ENCODE measurements at places on chromosomes 5 and 9.

DNA sequence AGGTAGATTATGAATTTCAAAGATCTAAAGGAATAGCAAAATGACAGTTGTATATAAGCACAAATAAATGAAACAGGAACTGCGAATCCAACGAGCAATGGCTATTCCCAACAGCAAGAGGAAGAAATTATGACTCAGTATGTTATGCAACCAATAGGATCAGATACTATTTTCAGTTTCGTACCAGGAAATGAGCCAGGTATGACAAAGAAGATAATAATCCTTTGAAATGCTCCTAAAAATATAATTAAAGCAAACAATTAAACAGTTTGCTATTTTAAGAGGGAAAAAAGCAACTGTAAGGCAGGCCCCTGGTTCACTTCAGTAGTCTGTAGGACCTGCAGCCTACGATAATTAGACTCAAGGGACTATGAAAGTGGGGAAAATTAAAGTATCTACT, 58.9 kb downstream of the AUH start:
- DNase-seq, result no peak

DNA sequence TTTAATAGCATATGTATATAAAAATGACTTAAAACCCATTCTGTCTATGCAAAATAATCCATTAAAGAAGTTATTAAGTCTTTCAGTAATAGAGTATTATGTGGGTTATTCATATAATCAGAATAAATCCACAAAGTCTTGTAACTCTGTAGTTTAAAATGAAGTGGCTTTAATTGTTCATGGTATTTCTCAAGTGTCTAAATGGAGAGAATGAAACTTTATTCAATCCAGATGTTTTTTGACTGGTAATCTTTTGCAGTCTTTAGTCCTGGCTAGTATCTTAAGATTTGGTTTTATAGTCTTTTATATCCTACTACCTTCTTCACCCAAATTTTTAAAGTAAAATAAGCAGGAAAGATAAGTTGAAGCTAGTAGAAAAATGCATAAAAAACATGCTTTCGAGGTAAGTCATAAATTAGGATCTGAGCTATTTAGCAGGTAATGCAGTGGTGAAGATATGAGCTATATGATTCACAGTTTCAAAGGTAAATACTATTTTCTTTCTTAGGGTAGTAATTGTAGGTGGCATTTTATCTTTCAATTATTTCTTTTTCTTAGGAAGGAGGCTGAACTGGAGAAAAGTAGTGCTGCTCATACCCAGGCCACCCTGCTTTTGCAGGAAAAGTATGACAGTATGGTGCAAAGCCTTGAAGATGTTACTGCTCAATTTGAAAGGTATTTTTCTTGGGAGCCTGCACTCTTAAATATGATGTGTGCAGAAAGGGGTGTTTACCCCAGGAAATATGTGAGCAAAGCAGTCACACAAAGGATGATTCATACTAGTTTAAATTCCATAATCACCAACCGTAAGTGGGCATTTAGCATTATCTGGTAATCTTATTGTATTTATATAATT, 17.9 kb downstream of the HMMR start:
- no peak for DNase-seq

DNA sequence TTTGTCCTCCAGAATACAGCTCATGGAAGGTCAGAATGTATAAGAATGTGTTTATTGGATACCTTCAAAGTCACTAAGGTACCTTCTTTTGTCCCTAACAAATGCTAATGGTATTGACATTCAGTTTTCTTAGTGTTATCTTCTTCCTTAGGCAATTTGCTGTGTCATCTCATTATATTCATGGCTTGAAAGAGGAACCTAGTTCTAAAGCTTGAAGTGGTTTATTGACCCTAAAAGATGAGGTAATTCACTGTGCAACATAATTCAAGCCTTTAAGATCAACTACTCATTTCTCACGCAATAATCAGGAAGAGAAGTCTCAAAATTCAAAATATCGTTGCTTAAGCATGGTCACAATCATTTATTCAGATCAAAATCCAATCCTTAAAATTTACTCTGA, 342.7 kb upstream of the RIOK2 start:
- no peak for DNase-seq

DNA sequence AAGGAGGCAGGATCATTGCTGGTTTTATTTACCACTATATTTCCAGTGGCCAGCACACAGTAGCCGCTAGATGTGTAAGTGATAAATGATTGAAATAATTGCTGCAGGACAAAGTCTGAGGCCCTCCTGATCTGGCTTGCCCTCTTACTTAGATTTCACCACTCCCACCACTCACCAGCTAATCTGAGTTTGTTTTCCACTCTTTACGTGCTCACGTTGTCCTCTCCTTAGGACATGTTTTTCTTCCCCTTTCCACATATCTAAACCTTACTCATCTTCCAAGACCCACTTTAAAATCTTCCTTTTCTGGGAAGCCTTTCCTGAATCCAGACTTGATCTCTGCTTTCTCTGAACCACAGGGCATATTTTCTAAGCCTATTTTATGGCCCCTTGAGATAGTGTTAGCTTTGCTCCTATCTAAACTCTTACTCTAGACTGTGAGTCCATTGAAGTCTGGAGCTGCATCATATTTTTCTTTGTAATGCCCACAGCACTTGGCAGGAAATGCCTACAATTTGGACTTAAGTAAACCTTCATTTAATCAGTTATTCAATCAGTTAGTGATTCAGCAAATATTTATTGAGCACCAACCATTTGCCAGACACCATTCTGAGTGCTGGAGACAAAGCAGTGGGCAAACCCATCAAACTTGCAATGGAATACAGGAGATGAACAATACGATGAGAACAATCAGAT, 2.4 kb downstream of the TLR4 start:
- no peak for DNase-seq

- peak; percentile 6 for DNase-seq
Observed at GRCh38 chr5:109533751-109534272, 124.0 kb upstream of the PJA2 start.

- no peak for DNase-seq
Observed at GRCh38 chr9:129232839-129233591, 55.0 kb upstream of the IER5L start.

GRCh38 chr9:135414293-135414692, 65.3 kb upstream of the PPP1R26 start:
- no peak for DNase-seq

DNA sequence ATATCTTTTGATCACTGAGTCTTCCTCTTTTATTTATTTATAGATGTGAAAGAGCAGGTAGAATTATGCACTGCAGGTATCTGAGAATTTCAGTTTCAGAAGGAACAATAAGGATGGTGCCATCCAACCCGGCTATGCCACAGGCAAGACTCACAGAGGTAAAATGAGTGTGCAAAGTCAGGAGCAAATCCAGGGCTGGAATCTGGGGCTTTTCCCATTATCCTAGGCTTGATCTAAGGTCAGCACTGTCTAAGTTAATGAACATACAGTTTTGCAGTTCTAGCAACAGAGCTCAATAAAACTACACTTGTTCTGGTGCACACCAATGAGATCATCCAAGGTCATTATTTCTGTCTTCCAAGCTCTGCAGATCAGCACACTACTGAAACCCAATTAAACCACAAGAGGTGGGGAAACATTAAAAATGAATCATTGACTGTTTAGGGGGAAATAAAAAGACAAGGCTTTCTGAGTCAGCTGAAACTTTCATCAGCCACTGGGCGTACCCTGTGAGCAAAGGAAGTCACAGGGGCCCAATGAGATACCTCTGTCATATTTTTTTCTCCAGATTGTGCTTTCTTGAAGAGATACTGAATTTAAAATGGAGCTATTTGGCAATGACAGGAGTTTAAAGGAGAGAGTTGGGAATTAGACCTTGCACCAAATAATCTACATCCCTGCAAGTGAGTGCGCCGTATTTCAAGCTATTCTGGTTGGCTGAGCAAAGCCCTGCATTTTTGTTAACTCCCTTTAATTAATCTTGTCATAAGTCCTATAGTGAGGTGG, 662.2 kb upstream of the ZNF608 start:
- DNase-seq, result no peak

DNA sequence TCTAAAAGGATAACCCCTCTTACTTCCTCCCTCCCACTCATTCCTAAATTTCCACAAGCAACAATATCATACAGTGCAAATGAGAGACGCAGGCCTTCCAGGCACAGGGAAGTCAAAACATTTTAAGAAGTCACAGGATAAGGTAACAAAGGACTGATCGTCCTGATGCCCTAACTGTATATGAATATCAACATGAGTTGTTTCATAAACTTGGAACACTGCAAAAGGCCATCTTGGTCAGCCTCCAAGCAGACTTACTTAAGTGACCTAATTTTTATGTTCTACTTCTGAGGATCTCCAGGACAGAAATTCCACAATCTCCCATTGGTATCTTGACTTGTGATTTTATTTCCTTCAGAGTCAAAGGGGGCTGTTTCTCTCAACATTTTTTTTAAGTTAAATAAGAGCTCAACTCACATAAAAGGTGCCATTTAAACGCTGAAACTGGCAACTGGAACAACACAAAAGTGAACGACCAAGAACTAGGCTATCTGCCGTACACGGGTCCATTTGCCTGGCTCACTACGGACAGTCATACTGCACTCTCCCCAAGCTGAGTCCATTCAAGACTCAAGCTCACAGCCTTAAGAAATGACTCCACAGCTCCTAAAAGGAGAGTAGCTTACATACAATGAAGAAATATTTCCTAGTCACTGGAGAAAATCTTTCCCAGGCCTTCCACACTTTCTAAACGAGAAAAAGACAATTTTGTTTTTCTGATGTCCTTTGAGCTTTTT, 71.3 kb downstream of the LHFPL2 start:
- DNase-seq, result no peak

DNA sequence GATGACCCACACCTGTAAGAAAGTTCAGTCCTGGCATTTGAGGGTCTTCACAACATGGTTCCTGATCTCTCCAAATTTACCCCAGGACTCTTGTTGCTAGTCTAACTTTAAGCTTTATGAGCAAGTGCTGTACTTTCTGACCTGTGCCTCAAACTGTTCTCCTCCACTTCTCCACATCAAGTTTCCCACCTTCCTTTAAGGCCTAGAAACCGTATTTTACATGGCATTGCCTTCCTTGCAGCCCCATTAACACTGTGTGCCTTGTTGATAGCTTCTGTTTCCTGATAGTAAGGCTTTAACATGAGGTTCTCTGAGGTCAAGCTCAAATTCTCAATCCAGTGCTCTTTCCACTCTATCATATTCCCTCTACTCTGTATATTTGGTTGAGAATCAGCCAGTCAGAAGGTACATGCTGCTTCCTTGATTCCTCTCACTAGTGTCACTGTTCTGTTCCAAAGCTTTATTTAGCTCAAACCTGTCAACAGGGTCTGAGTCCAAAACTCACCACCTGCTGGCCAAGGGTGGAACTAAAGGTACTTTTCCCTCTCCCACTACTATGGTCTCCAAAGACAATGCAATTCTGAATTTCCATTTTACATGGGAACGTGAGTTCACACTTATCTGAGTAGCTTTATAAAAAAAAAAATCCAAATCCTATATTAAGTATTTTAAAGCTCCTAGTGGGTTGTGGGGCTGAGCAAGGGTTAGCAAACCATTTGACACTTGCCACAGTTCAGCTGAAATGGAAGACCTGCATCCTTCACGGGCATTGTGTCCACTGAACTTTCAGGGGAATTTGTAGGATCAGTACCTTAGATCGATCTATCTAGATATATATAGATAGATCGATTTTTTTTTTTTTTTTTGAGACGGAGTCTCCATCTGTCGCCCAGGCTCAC, 21.1 kb downstream of the VCP start:
- no peak for DNase-seq

- no peak for DNase-seq
Observed at GRCh38 chr5:22465177-22465576, 388.0 kb downstream of the CDH12 start.

- no peak for DNase-seq
Observed at GRCh38 chr9:130201974-130202373, 29.8 kb downstream of the NCS1 start.

DNA sequence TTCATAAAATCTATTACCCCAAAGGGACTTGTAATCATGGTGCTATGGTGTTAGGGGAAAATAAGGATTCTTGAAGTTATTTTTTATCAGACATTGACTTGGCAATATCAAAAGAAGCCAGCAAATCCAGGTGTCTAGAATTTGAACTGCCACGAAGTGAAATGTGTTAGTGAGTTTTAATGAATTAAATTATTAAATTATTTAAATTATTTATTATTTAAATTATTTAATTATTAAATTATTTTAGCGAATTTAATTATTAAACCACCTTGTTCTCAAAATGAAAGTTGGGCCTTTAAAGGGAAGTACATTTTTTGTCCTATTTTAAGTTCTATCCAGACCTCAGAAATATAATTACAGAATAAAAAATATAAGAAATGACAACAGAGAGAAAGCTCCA, 332.6 kb upstream of the SMC2 start:
- DNase-seq, result no peak

- DNase-seq, result no peak
Observed at GRCh38 chr9:4077499-4078102, 222.3 kb downstream of the GLIS3 start.

DNA sequence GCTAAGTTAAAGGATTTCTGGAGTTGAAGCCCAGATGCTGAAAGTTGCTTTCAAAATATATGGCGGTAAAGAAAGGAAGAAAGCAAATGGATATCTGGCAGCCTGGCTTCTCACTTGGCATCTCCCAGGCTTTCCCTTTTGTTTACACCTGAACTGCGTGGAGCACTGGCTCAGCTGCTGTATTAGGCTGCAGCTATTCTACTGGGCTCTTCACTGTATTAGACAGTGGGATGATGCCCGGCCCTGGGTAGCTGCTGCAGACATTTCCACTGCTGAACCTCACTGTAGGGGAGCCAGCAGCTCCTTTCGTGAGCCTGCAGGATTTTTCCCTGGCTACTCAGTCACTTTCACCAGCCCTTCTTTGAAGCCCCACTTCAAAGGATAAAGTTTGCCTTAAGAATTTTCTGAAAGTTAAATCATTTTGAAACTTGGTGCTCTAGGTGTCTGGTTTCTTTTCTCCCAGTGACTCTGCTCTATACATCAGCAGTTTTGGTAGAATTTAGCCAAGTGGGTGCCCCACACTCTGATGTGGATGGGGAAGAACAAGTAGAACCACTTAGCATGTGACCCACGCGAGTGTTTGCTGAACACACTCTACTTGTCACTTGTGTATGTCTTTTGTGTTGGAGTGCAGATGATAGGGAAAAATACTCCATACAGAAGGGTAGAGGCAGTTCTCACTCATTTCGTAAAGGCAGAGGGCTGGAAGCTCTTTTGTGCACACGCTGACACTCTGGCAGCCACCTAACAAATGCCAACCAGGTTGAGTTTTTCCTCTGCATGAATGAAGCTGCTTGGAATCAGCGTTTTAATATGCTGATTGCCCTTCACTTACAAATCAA, 49.9 kb downstream of the C9orf152 start:
- DNase-seq, result no peak

GRCh38 chr9:135478191-135478590, 1.4 kb upstream of the PPP1R26 start:
- no peak for DNase-seq

DNA sequence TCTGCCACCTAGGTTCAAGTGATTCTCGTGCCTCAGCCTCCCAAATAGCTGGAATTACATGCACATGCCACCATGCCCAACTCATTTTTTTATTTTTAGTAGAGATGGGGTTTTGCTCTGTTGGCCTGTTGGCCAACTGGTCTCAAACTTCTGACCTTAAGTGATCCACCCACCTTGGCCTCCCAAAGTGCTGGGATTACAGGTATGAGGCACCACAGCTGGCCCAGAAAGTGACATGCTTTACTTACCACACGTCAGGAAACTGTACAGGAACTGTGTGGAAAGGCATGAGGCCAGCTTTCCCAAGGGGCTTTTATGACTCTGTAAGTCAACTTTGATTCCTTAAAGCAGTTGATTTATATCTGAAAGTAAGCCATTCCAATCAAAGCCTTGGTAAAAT, 25.0 kb downstream of the DNAJB5 start:
- no peak for DNase-seq

GRCh38 chr9:79301551-79302391, 270.0 kb upstream of the TLE4 start:
- no peak for DNase-seq
